Frontal cortex (tissue), 4 donors: ENCODE measurements at places on chromosomes 3 and 15. TPM values are rescaled to one million over a fixed set of nuclear protein-coding genes. Genes with fewer than 3 reads are reported as not detected.

DNA sequence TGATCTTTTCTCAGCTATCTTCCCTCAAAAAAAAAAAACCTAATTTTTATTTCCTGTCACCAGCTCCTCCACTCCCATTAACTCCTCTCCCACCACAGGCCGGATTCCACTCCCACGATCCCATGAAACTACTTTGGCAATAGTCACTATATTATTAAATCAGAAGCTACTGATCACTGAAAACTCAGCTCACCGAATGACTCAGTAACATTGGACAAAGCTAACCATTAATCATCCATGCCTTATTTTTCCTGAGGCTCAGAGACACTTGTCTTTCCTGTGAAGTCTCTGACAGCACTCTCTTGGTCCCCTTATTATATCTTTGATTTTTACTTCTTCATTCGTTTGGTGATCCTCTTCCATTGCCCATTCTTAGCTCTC, 260.2 kb downstream of the CGGBP1 start:
- DNase-seq: no peak

DNA sequence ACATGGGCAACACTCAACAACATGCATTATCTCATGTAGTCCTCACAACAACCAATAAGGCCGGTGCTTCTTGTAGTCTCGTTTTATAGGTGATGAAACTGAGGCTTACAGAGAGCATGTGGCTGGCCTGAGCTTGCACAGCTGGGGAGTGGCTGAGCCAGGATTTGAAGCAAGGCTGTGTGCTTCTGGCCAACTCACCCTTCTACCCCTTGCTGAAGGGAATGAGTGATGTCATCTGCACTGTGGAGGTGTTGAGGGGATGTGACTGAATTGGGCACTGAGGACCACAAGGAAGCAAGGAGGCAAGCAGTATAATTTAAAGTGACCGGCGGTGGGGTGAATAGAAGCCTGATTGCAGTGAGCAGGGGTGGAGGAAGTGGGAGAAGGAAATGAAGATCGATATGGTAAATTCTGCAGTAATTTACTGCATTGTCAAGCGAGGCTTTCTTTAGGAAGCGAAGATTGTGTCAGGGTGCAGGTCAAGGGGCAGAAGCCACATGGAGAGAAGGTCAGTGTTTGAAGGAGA, 62.3 kb downstream of the MINAR1 start:
- DNase-seq: no peak

- DNase-seq: no peak
Measured at GRCh38 chr3:58683466-58683865, 16.9 kb upstream of the FAM3D start.

GRCh38 chr15:100252779-100253417, 88.9 kb downstream of the ADAMTS17 start:
- DNase-seq: no peak

GRCh38 chr15:68232937-68233336, 3.4 kb upstream of the CLN6 start:
- DNase-seq: no peak

Gene PLSCR4
- 5.7 TPM for total RNA-seq

Gene P2RY12
- total RNA-seq: 17.5 TPM

- DNase-seq: no peak
Measured at GRCh38 chr3:18099611-18100010, 325.5 kb downstream of the SATB1 start.

Gene RARRES1
- 4.5 TPM for total RNA-seq

DNA sequence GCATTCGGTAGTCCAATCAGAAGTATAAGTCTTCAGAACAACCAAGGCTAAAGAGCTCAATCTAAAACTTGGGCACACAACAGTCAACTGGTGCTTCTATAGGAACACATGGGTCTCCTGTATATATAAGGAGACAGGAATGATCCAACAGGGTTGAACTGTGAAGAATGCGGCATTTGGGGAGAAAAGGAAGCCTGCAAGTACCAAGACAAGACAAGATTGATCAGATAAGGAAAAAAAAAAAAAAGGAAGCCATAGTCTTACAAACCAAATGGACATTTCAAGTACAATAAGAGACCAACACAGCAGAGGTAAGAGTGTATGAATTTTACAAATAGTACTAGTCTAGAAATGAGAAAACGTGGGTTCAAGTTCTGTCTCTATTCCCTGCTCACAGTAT, 6.5 kb downstream of the CPEB1 start:
- no peak for DNase-seq

DNA sequence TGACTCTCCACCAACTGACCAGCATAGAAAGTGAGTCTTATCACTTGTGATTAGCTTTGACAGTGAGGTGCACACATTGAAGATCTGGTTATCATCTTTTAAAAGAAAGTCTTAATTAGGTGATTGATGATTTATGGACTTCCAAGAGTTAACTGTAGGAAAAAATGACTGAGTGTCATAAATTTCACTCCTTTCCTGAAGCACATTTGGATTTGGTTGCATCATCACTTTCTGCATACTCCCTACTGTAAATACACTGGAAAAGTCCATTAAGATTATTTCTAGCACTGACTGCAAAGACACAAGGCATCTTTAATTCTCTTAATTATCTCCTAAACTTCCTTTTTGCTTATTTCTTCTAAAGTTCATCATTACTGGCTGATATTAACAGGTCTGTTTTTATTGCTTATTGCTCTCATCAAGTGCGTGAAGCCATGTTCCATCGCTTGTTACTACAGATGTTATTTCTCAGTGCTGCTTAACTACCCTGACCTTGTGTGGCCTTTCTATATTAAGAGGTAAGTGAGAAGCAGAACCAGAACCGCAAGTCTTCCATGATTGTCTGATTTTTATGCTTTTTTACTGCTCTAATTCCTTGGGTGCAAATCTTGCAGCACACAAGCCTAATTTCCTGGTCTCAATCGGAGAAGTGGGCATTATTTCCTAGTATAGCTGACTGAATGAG, 153.2 kb downstream of the MEIS2 start:
- DNase-seq: no peak

Gene CCR8
- total RNA-seq: not detected

GRCh38 chr15:31847961-31848360, 182.4 kb upstream of the CHRNA7 start:
- no peak for DNase-seq

DNA sequence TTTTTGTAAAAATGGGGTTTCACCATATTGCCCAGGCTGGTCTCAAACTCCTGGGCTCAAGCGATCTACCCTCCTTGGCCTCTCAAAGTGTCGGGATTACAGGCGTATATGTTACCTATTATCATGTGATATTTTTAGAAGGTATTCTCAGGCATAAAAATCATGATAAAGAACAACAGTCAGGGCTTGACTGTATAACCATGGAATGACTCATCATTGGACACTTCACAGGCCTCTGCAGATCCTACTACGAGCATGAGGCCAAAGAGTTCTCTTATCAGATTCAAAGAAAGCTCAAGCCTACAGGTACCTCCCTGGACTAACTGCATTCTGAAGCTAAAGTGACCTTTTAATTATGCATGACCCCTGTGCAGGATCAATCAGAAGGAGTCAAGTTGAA, 91.7 kb upstream of the PRICKLE2 start:
- DNase-seq: no peak

DNA sequence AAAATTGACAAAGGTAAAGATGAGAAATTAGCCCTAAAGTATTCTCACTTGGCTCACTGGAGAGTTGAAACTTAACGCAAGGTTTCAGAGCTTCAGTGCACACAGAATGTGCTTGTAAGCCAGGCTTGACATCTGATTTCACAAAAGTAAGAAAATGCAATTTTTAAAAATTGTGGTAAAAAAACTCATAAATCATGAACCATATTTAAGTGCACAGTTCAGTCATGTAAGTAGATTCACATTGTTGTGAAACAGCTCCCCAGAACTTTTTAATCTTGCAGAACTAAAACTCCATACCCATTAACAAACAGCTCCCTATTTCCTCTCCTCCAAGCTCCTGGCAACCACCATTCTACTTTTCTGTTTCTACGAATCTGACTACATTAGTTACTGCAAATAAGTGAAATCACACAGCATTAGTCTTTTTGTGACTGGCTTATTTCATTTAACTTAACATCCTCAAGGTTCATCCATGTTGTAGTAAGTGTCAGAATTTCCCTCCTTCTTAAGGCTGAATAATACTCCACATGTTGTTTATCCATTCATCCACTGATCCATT, 14.5 kb downstream of the RTP3 start:
- DNase-seq: no peak

DNA sequence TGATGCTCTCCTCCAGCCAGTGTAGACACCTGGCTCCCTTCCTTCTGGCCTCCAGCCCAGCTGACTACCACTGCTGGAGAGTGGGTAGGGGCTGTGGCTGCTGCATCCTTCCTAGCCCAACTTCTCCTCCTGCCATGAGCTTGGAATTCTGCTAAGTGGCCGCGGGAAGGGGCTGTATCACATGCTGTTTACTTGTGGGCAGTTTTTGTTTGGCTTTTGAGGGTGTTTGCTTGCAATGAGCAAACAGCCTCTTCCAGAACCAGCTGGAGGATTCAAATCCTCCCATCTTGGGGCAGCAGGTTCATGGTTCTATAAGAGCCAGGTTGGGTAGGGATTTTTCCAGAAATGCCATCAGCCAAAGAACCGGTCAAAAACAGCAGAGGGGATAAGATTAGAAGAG, 9.0 kb downstream of the GASK1A start:
- no peak for DNase-seq

- no peak for DNase-seq
Measured at GRCh38 chr3:138187296-138188012, at the start of gene ARMC8. Gene ARMC8, plus strand, starts transcription at chr3:138187301. Its CDS starts 254 bp downstream, at chr3:138187555.

DNA sequence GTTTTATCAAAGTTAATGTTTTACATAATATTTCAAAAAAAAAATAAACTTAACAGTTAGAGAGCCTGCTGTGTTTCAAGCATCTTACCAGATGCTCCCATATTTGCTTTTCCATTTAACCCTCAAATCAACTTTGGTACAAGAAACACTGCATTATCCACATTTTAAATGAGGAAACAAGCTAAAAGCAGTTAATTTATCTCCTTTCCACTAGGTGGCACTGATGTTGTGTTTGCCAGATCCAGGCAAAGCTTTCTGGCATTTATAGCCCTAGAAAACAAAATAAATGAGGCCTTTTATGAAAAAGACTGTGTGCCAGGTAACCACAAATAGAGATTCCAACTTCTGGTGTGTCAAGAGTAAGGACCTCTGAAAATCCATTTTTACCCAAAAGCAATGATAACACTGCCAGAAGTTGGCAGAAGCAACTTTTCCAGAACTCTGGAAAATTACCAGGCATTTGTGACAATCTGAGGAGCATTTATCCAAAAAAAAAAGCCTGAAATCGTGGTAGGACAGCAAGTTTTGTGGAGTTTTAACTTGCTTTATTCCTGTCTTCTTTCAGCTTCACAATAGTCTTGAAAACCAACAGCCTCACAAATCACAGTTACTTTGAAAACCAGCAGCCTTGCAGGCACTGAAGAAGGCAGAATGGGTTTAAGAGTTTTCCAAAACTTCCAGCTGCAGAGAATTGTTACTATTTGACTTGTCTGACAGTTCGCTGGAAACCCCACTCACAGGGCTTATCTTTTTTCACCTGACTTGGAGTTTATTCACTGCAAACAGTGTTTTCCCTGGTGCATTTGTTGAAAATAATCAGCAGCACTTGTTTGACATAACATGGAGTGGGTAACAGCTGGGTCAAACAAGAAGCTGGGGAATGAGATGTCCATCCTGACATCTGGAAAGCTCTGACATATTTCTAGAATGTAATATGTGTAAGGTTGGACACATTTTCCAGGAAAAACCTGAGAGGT, 9.2 kb downstream of the FAM162A start:
- no peak for DNase-seq

GRCh38 chr3:113659101-113659541, 37.3 kb downstream of the USF3 start:
- DNase-seq: no peak

DNA sequence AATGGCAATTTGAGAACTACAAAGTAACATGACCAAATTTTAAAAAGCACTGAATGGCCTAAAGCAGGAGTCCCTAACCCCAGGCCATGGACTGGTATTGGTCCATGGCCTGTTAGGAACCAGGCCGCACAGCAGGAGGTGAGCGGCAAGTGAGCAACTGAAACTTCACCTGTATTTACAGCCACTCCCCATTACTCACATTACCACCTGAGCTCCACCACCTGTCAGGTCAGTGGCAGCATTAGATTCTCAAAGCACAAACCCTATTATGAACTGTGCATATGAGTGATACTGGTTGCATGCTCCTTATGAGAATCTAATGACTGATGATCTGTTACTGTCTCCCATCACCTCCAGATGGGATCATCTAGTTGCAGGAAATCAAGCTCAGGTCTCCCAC, 48.8 kb downstream of the SENP7 start:
- DNase-seq: no peak

- DNase-seq: no peak
Measured at GRCh38 chr3:99163314-99163713, 261.8 kb upstream of the DCBLD2 start.

GRCh38 chr15:50996641-50997040, 88.2 kb downstream of the AP4E1 start:
- no peak for DNase-seq

DNA sequence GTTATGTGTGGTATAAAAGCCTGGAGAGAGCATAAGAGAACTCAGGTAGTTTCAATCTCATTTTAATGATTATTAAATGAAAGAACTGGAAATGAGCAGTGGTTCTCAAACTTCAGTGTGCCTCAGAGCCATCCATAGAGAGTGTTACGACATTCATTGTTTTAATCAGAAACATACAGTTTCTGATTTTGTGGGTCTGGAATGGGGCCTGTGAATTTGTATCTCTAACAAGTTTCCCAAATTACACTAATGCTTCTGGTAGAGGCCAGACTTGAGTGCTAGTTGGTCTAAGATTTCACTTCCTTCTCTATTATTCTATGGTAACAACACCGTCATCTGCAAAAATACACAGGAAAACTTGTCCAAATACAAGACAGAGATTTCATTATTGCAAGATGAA, 292.0 kb upstream of the NECTIN3 start:
- no peak for DNase-seq

Gene POC1A
- total RNA-seq: 2.4 TPM

DNA sequence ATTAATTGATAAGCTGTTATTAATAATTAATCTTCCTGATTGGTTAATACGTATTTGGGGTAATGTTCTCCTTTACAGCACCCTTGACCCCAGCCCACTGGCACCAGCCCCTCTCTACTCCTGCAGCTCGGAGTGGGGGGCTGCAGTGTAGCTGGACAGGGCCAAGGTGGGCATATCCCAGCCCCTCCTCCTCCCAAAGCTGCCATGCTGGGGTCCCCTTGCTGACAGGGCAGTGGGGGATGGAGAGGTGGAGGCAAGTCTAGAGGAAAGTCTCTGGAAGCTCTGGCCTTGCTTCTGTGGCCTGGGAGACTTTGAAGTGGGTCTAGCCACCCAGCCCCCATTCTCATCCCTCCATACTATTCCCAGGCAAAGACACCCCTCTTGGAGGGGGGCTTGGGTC, 35.8 kb downstream of the HCN4 start:
- no peak for DNase-seq

Gene CD276
- 24.9 TPM for total RNA-seq
